ENCODE measurements at places on chromosomes 5 and 9.

DNA sequence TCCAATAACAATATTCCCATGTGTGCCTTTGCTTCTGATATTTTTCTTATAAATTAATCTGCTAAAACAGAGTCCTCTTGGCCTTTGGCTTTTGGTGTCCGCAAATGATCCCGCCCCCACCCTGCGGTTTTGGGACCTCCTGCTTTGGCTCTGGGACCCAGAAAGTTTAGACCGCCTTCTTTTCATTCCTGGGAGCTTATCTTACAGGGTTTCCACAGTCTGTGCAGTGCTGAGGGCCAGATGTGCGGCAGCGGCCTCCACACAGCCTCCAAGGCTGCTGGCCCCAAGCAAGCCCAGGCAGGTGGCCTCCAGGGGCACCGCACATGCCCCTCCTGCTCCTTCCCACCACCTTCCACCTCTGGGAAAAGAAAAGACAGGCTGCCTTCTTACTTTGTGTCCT, 191.5 kb downstream of the ERCC6L2 start:
- no peak for DNase-seq

- DNase-seq = no peak
Measured at GRCh38 chr5:169706071-169706470, 69.0 kb downstream of the DOCK2 start.

DNA sequence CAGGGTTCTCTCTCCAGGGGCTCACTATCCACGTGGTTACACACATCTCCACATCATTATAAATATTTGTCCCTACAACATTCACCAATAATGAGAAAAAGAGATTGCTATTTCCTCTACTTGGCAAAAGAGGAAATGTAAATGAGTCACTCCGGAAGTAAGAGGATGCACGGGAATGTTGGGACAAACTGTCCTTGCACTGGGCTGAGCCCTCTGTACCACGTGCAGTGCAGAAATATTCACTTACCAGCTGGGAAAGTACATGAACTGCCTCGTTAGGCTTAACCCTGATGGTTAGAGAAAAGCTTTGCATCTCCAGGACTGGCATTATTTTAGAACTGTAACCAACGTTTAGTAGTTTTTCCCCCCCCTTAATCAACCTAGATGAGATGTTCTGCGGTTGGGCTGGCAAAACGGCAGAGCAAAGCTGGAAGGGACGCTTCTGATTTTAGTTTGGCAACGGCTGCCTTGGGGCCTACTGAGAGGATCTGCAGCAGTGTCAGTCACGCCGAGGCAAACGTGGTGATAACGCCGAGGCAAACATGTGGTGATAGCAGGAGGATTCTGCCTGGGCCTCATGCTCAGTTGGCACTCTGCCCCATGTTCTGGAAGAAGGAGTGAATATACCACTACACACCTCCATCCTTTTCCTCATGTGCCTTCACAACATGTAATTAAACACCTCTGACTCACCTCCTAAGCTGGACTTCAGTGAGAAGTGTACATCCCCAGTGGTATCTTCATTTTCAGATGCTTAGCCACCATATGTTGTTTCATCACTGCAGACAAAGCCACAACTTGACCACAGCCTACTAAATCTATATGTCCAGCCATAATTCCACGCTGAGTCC, 661.4 kb upstream of the KLF4 start:
- DNase-seq = no peak

GRCh38 chr5:187617-188451, 3.5 kb upstream of the LRRC14B start:
- DNase-seq = no peak

DNA sequence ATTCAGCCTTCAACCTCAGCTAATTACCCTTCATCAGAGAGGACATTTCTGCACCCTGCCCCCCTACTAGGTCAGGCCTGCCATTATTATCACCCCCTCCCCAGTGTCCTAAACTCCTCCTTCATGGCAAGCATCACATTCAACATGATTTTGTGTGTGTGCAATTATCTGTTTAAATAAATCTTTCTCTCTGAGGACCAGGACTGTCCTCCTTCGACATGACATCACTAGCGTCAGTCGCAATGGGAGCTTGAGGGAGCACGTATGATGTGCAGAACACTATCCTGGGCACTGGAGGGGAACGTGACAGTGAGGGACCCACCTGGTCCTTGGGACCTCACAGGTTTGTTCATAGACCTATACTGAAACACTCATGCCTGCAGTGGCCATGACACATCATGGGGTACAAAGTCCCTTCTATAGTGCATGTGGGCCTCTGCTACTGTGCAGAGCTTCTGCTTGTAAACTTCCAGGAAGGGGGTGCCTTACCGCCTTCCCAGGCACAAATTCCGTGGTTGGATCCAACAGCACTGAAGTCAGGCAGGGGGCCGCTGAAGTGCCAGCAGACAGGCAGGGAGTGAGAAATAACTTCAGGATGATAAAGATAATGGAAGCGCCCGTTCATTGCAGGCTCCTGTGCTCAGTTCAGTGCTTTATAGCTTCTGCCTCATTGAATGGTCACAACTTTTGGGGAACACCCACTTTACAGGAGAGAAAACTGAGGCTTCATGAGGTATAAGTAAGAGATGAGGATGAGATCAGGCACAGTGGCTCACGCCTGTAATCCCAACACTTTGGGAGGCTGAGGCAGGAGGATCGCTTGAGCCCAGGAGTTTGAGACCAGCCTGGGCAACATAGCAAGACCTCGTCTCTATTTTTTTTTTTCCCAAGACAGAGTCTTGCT, 36.0 kb upstream of the STXBP1 start:
- no peak for DNase-seq

DNA sequence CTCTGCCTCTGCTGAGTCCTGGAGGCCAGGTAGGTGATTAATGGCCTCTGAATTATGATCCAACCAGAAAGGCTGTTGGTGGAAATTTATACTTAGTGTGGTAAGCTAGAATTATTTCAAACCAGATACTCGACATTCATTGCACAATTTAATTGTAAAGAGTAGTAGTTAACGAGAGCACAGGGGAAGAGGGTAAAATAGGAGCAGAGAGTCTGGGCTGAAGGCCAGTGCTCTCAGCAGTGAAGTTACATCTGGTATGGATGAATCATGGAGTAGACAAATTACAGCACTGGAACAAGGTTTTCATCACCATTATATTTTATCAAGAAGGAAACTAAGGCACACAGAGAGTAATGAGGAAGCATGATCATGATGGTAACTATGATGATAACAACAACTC, 92.5 kb downstream of the TLR4 start:
- no peak for DNase-seq

- DNase-seq = no peak
Measured at GRCh38 chr5:17054911-17055310, 118.8 kb upstream of the MYO10 start.

DNA sequence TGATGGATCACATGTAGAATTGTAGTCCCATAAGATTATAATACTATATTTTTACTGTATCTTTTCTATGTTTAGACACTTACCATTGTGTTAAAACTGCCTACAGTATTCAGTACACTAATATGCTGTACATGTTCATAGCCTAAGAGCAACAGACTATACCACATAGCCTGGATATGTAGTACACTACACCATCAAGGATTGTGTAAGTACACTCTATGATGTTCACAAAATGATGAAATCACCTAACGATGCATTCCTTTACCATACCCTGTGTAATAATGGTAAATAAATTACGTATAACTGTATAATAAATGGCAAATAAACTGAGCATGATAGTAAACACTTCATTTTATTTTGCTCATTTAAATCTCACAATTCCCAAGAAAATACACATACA, 60.3 kb downstream of the RICTOR start:
- DNase-seq = no peak

DNA sequence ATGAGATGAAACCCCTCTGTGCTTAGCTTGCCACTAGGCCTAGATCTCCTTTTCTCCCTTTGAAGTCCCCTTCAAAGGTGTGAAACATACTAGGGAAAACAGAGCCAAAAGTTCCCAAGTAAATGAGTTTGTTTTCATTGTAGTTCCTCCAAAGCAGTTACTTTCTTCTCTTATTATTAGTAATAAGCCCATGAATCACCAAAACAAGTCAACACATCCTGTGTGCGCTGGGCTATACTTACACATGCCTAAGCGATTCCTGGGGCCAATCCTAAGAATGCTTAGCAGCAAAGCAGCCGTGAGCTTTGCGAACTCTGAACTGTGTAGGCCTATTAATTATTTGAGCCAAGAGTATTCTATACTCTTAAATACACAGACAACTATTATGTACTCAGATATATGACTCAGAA, 7.6 kb downstream of the ENC1 start:
- no peak for DNase-seq

DNA sequence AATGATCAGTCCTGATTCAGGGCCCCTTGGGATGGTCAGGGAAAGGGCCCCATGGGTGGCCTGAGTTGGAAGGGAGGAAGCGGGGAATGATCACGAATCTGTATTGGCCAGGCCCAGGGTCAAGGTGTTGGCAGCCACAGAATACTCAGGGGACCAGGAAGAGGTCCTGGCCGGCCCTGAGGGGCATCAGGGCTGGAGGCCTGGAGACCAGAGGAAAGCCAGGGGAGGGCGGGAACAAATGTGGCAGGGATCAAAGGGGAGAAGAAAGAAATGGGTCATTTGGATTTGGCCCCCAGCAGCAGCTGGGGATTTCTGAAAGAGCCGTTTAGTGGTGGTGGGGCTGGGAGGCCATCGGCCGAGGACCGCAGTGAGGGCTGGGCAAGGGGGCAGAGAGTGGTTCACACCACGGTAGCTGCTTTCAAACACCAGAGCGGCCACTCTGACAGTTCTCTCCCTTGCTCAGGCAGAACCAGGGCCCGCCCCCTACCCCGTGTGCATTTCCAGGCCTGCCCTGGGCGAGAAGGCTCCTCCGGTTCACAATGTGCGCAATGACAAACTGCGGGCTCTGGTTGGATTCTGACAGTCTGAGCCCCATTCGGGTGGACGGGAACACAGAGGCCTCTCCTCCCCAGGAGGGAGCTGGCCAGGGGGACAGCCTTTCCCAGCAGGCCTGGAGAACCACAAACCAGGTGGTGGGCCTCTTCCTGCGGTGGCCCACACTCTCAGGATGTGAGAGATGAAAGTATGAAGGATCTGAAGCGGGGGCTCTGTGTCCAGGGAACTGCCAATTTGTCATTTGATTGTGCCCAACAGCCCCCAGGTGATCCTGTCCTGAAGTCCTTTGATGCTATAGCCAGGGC, 220.3 kb upstream of the IER5L start:
- DNase-seq = no peak

- DNase-seq = no peak
Measured at GRCh38 chr9:137376386-137376785, 46.6 kb downstream of the EXD3 start.

DNA sequence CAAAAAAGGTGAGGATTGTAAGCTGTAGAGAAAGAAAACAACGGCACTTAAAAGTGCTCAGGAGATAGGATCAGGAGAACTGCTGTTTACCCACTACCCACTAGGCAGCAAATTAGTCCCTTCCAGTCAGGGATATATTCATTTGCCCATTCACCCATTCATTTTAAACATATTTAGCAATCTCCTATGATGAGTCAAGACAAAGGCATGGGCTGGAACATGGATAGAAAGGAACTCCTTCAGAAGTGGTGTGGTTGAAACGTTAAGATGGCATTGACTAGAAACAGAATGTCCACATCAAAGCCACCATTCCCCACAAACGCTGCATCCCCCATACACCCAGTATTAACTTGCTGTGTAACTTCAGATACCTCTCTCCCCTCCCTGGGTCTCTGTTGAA, 225.7 kb downstream of the ASTN2 start:
- no peak for DNase-seq

DNA sequence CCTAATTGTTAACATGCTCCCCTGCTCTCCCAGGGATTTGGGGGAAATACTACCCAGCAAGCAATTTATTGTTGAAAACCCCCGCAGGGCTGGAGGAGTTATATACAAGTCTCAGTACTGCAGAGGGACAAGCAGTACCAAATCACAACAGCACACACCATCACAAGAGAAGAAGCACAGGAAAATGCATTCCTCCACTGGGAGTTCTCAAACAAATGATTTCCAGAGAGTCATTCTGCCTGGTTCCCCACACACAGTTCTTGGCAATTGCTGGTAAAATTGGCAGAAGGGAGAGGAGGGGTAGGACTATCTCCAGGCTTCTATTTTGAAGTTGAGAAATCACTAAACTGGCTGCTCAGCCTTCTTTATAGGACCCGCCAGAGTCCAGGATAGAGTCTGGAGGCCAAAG, 16.8 kb downstream of the SIL1 start:
- no peak for DNase-seq
